GM13976 (cell line): ENCODE measurements at places on chromosomes 11 and 22.

GRCh38 chr11:100105255-100105981 is 581.7 kb upstream of the ARHGAP42 start:
- no peak for DNase-seq

- DNase-seq = no peak
Measured at GRCh38 chr11:119551420-119552105, 128.6 kb upstream of the THY1 start.

- no peak for DNase-seq
Measured at GRCh38 chr11:2835296-2835695, 50.3 kb downstream of the CDKN1C start.

DNA sequence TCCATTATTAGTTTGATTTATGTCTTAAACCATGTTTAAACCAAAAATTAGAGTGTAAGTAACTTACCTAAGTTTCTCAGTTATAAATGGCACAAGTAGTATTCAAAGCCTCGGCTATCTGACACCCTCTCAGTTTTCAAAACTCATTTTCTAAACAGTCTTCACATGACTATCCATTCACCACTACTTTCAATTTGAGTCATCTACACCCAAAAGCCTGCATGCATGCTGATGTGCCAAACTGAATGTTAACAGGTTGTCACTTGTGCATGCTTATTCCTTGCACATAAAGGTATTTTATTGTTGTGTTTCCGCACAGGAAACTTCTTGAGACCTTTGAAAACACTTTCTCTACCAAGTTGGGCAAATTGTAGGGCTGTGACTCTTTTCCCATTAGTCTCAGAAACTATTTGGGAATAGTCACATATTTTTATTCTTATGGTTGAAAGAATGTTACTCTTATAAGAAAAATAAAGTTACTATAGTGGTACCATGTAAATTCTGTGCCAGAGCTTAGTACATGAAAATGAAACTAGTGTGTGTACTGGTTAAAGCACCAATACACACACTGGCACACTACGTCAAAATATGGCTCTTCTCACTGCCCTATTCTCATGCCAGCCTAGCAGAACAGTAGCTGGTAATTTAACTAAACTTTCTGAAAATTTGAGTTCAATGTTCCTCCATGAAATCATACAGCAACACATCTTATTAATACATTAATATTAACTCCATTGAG is 2.2 kb upstream of the OR51E2 start:
- DNase-seq = peak; percentile 21

- no peak for DNase-seq
Measured at GRCh38 chr11:41346042-41346441, 113.4 kb downstream of the LRRC4C start.

GRCh38 chr11:35335226-35335625 is 84.1 kb downstream of the SLC1A2 start:
- no peak for DNase-seq

DNA sequence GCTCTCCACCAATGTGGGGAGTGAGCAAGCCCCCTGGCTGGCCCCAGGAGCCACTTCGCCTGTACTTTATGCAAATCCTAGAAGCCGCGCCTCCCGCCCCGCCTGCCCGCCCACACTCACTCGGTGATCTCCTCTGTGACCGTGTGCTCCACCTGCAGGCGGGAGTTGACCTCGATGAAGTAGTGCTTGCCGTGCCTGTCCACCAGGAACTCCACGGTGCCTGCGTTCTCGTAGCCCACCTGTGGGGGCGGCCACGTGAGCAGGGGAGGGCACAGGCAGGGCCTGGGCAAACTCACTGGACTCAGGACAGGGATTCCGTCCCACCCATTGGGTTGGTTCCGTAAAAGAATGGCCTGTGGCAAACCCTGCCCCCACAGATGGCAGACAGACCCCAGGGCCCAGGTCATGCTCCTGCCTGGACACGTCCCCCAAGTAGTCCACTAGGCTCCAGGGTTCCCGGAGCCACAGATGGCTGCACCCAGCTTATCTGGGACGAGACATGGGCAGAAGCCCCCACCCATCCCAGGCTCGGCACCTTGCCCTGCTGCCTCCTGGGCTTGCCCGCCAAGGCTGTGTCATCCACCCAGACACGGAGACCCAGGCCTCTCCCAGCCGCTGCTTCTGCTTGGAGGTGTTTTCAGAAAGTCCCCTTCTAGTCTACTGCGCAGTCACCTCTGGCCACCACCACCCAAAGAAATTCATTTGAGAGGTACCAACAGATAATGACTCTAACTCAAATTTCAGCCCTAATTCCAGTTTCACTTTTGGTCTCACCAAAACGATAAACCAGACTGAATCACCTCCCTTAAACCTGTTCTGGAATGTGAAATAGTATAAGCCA is 12.1 kb downstream of the LRFN4 start:
- peak; percentile 96 for DNase-seq

DNA sequence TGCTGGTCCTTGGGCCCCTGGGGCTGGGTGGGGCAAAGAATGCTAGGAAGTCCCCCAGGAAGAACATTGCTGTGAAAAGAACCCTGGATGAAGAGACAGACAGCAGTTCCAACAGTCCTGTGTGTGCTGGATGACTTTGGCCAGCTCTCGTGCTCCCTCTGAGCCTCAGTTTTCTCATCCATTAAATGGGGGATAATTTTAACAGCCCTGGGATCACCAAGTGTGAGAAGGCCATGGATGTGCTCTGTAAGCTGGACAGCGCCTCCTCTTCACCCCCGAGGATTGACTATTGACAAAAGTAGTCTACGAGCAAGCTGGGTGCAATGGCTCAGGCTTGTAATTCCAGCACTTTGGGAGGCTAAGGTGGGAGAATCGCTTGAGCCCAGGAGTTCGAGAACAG is 2.5 kb downstream of the LARGE2 start:
- no peak for DNase-seq

- no peak for DNase-seq
Measured at GRCh38 chr11:36688571-36689291, 90.7 kb upstream of the RAG2 start.

- DNase-seq = no peak
Measured at GRCh38 chr22:24416095-24416494, 11.3 kb upstream of the ADORA2A start.

GRCh38 chr11:121334973-121335710 is 42.6 kb downstream of the SC5D start:
- no peak for DNase-seq

GRCh38 chr11:76669901-76670484 is 554 bp downstream of the LRRC32 start:
- no peak for DNase-seq

- no peak for DNase-seq
Measured at GRCh38 chr11:60988658-60989057, 17.2 kb downstream of the CD6 start.

- no peak for DNase-seq
Measured at GRCh38 chr11:62921573-62922188, 518 bp upstream of the CHRM1 start.

- no peak for DNase-seq
Measured at GRCh38 chr11:125211191-125211947, 46.8 kb downstream of the PKNOX2 start.

DNA sequence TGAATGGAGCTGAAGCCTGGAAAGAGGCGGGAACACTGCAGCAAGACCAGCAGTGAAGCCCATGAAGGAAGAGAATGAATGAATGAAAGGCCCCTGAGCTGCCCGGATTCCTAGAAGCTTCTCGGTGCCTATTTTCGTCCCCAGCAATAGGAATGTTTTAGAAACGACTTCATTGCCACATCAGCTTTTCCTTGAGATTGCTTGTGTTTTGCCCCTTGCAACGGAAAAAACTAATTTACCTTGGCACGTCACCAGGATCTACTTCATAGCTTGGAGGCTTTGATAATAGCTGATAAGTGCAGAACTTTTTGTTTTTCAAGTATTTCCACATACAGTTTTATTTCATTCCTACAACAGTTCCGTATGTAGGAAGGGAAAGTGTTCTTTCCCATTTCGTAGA is 248.9 kb upstream of the NARS2 start:
- no peak for DNase-seq

DNA sequence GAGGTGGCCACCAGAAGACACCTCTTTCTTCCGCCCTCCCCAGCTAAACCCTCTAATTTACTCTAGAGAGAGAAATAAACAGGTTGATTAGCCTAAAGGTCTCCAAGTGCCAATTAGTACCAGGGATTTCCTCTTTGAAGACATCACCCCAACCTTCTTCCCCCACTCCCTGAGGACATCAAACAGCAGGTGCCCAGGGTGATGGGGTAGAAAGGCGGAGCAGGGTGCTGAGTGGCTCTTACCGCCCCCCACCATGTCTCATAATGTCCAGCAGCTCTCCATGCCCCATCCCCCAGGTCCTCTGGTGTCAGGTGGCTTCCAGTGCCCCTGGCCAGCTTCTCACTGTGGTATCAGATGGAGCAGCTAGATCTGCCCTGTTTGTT is 5.3 kb upstream of the GNAZ start:
- no peak for DNase-seq

DNA sequence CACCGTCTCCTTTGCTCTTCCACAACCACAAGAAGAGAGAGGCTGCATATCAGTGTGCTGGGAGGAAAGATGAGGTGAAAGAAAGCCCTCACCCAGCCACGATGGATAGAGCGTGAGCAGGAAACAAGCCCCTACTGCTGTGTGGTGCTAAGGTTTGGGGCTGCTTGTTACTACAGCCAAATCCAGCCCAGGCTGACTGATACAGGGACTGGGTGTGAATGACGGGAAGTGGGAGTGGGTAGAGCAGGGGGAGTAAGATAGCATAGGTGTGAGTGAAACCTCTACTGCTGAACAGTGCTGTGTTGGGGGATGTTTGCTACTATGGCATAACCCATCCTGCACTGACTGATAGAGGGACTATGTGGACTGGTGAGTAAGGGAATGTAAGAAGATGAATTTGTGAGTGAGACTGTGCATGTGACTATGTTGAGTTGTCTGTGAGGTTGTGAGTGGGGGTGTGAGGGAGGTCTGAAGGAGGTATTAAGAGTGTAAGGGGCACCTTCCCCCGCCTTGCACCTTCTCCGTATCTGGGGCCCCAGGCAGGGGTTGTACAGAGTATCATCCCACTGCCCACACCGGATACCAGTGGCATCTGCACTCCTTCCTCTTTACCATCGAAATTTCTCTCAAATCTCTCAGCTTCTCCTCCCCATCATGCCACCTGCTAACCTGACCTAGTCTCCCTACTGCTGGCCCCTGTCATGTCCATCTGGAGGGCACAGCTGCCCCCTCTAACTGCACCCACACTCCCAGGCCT is 91.5 kb downstream of the MN1 start:
- DNase-seq = no peak

DNA sequence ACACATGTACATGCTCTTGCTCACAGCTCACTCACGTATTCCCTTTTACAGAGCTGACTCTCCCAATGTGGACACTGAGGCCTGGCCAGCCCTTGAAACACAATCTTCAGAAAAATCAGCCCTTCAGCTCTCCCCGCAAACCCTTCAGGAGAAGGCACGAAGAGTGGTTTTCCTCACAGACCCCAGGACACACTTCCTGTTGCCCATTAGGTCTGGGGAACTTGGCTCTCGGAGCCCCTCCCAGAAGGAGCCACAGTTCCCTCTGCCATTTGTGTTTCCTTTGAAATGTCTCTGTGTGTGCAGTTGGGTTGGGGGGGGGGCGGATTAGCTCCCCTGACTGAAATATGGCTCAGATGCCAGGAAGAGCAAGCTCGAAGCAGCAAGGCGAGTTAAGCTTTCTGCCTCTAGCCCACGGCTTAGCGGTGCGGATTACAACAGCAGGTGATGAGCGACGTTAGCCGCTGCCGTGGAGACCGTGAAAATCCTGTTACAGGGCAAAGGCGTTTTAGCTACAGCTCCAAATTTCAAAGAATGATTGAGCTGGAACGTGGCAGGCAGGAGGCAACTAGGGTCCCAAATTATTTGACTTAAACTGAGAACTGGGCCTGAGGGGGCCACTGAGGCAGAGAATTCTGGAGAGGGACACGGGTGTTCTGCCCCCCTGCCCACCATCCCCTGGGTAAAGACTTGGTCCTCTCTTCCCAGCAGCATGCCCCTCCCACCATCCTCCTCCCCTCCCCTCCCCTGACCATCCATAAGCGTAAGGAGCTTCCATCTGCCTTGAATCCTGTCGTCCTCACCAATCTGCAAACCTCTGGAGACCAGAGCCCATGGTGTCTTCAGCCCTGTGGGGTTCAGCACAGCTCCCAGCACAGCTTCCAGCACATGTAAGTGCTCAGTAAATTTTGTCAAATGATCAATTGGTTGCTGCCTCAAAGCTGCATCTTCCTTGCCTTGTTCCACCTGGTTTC is 598.6 kb downstream of the BUD13 start:
- no peak for DNase-seq

- DNase-seq = no peak
Measured at GRCh38 chr11:120561286-120561685, 49.7 kb downstream of the GRIK4 start.

DNA sequence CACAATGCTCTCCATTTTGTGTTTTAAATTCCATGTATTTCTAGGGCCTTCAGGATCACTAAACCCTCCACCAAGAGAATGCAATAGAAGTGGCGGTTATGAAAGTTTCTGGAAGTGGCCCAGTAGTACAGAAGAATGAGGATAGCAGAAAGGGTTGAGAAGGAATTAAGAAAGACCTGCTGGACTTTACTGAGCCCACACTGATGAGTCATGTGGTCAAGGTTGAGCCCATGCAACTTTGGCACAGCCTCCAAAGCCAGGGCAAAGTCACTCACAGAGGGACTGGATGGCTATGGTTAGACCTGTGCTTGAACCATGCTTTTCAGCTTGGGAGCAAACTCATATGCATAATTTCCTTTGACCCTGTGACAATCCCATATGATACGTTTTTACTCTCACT is 102.9 kb upstream of the PLET1 start:
- DNase-seq = no peak

- DNase-seq = no peak
Measured at GRCh38 chr11:75602951-75603350, 40.9 kb downstream of the SERPINH1 start.

- DNase-seq = no peak
Measured at GRCh38 chr22:28521451-28521850, 158.2 kb downstream of the TTC28 start.

GRCh38 chr11:114812733-114813132 is 134.4 kb downstream of the NXPE2 start:
- no peak for DNase-seq

- DNase-seq = no peak
Measured at GRCh38 chr11:95559899-95560298, 229.7 kb downstream of the FAM76B start.

DNA sequence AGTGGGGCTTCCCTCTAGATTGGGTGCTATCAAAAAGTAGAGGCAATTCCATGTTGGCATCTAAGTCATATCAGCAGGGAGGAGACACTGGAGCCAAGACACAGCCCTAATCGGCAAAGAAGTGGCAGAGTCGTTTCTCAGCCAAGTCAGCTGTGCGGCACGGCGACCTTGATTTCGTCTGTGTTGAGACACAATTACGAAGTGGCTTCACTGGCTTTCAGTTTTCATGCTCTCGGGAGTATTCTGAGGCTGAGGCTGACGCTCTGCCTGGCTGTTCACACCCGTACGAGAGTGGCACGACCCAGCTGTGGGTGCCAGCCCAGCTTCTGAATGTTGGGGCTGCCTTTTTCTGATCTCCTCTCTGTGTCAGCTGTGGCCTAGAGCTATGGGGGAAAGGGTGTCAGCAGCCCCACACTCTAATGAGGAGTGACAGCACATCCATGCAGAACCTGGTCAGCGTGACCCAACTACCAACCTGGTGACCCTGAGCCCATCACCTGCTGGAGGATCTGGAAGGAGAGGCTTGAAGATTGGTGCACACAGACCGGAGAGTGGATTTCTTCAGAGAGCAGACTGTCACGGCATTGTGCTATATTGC is 105.7 kb upstream of the TMEM45B start:
- DNase-seq = no peak

- peak; percentile 68 for DNase-seq
Measured at GRCh38 chr11:18650859-18651557, 16.9 kb upstream of the SPTY2D1 start.
